ENCODE measurements at places on chromosomes 11 and 22.
A peak's percentile ranks its signal among the peaks of the same experiment; 100 is the strongest.

DNA sequence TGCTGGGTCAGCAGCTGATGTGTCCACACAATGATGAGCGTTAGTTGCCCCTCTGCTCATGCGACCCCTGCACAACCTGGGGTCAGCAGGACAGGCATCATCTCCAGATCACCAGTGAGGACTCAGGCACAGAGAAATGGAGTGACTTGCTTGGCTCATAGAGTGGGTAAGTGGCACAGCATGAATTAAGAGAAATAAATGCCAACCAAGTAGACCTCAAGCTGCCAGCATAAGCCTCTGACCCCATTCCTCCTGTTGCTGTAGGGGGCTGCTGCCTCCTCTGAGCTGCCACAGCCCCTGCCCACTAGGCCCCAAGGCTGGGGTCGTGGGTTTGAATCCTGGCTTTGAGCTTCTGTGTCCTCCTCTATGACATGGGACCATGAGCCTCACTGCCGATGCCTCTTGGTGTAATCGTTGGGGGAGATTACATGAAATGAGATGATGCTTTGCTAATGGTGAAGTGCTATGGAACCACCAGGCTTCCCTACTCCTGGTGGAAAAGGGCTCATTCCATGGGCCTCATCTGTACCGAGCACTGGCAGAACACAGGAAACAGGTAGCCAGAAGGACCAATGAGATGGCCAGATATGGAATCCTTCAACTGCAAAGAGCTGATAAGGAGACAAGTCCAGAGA is 33.6 kb downstream of the LRRC32 start:
- H3K27ac ChIP-seq, result no peak overlapping the region
- no peak for DNase-seq
- H3K4me1 ChIP-seq, result no peaks in the 10 kb centered on the region
- H3K27me3 ChIP-seq, result no peaks in the 10 kb centered on the region
- no peaks in the 10 kb centered on the region for H3K36me3 ChIP-seq
- H3K4me3 ChIP-seq, result no peak overlapping the region

- no peak overlapping the region for H3K27ac ChIP-seq
- no peaks in the 10 kb centered on the region for H3K27me3 ChIP-seq
- H3K4me1 ChIP-seq, result peaks cover 12% of the 10 kb centered on the region
- no peak for DNase-seq
- H3K36me3 ChIP-seq, result no peaks in the 10 kb centered on the region
Observed at GRCh38 chr22:50270666-50271394, 650 bp upstream of the MAPK11 start.

DNA sequence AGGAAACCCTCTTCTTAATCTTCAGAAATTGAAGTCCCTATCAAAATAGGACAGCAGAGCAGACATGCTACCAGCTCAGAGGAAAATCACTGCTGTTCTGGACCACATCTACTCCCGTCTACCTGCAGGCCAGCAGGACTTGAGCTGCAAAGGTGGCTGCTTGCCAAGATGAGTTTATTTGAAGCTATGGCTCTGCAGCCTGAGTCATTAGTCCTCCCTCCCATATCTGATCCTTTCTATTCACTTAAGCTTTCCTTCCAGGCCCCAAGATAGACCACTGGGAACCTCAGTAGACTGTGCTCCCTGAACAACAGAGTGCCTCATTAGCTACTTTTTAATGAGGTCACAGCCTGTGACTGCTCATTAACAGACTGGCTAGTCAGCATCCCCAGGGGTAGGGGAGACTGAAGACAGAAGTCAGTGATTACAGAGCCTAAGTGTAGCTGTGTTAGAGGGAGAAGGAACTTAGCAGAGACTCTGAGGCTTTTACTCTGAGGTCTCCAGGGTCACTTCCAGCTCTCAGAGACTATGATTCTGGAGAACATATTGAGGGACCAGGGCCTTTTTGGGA is 6.8 kb upstream of the OR10A2 start:
- H3K27ac ChIP-seq, result no peak overlapping the region
- no peak for DNase-seq
- H3K4me1 ChIP-seq, result no peaks in the 10 kb centered on the region
- H3K36me3 ChIP-seq, result no peaks in the 10 kb centered on the region
- H3K27me3 ChIP-seq, result no peaks in the 10 kb centered on the region
- no peak overlapping the region for H3K4me3 ChIP-seq

- no peaks in the 10 kb centered on the region for H3K36me3 ChIP-seq
- no peaks in the 10 kb centered on the region for H3K4me1 ChIP-seq
- no peak for DNase-seq
- no peak overlapping the region for H3K4me3 ChIP-seq
Observed at GRCh38 chr11:126823274-126823673, 177.3 kb downstream of the KIRREL3 start.

- H3K27ac ChIP-seq, result no peak overlapping the region
- H3K27me3 ChIP-seq, result no peaks in the 10 kb centered on the region
- no peak for DNase-seq
- no peaks in the 10 kb centered on the region for H3K4me1 ChIP-seq
Observed at GRCh38 chr11:78177216-78177615, 11.2 kb downstream of the KCTD21 start.

- H3K27ac ChIP-seq, result no peak overlapping the region
- no peaks in the 10 kb centered on the region for H3K36me3 ChIP-seq
- no peaks in the 10 kb centered on the region for H3K27me3 ChIP-seq
- DNase-seq, result no peak
- H3K4me3 ChIP-seq, result no peak overlapping the region
Observed at GRCh38 chr22:45169591-45170466, 6.1 kb downstream of the NUP50 start.

GRCh38 chr22:17777005-17777716 is 2.9 kb upstream of the BID start:
- peak overlapping the region; percentile 65 for H3K27ac ChIP-seq
- H3K36me3 ChIP-seq, result no peaks in the 10 kb centered on the region
- no peaks in the 10 kb centered on the region for H3K27me3 ChIP-seq
- H3K4me3 ChIP-seq, result peak overlapping the region; percentile 27

DNA sequence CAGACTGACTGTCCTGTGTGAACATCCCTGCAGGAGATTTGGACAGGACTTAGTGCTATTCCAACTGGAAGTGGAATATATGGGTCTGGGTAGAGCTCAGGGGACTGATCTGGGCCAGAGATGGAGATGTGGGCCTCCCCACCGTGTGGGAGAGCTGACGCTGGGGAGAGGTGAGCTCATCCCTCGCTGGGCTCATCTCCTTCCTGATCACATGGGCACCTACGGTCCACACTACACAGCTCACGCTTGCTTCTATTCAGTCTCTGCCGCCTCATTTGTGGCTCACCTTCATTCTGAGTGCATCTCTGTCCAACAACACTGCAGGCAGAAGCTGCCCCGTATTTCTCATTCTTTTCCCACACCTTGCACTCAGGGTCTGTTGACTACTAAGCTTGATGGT is 16.6 kb upstream of the RAB1B start:
- H3K27ac ChIP-seq, result no peak overlapping the region
- no peaks in the 10 kb centered on the region for H3K36me3 ChIP-seq
- no peak overlapping the region for H3K4me3 ChIP-seq
- no peaks in the 10 kb centered on the region for H3K27me3 ChIP-seq
- no peaks in the 10 kb centered on the region for H3K4me1 ChIP-seq

DNA sequence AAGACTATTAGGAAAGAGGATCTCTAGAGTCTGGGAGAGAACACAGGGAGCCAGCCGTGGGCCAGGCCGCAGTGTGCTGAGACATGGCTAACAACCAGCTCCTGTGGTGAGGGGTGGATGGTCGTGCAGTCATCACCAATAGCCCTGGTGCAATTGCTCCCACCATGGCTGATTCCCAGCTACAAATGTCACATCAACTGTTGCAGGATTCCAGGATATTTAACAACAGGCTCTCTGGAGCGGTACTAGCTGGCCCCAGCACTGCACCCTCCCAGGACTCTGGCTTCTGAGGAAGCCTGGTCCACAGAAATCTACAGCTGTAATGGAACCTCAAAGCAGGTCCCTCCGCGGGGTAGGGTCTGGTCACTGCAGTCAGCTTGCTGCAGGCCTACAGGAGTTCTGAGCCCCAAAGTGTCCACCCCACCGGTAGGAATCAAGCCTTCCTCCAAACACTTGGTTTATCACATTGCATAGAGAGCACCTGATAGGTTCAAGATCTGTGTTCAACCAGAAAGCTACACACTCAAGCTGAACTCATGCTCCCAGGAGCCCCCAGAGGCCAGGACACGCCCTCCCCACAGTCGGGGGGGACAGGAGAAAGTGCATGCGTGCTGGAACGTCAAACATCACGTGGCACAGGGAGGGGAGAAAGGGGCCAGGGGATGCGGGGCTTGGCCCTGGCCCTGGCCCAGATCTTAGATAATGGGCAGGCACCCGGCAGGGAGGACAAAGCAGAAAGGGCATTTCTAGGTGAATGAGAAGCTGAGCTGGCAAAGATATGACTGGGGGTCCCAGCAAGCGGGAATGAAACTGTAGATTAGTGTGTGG is 609.0 kb downstream of the TBC1D22A start:
- H3K36me3 ChIP-seq, result no peaks in the 10 kb centered on the region
- H3K27me3 ChIP-seq, result peaks cover 62% of the 10 kb centered on the region
- H3K4me3 ChIP-seq, result no peak overlapping the region
- no peaks in the 10 kb centered on the region for H3K4me1 ChIP-seq

- no peaks in the 10 kb centered on the region for H3K36me3 ChIP-seq
- no peaks in the 10 kb centered on the region for H3K4me1 ChIP-seq
- H3K27ac ChIP-seq, result no peak overlapping the region
- no peaks in the 10 kb centered on the region for H3K27me3 ChIP-seq
- no peak overlapping the region for H3K4me3 ChIP-seq
Observed at GRCh38 chr11:16242806-16243205, 113.5 kb downstream of the SOX6 start.

DNA sequence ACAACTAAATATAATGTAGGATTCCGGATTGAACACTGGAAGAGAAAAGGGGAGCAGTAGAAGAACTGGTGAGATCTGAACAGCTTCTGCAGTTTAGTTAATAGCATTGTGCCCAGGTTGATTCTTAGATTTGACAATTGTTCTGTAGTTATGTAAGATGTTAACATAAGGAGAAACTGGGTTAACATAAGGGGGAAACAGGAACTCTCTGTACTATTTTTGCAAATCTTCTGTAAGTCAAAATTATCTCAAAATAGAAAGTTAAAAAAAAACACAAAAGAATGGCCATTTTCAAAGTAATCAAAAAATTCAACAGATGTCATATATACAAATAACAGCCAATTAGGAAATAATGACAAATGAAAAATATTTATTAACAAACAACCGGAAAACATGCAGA is 18.7 kb upstream of the LRP5 start:
- H3K4me3 ChIP-seq, result no peak overlapping the region
- H3K36me3 ChIP-seq, result no peaks in the 10 kb centered on the region
- H3K4me1 ChIP-seq, result no peaks in the 10 kb centered on the region
- DNase-seq, result no peak

DNA sequence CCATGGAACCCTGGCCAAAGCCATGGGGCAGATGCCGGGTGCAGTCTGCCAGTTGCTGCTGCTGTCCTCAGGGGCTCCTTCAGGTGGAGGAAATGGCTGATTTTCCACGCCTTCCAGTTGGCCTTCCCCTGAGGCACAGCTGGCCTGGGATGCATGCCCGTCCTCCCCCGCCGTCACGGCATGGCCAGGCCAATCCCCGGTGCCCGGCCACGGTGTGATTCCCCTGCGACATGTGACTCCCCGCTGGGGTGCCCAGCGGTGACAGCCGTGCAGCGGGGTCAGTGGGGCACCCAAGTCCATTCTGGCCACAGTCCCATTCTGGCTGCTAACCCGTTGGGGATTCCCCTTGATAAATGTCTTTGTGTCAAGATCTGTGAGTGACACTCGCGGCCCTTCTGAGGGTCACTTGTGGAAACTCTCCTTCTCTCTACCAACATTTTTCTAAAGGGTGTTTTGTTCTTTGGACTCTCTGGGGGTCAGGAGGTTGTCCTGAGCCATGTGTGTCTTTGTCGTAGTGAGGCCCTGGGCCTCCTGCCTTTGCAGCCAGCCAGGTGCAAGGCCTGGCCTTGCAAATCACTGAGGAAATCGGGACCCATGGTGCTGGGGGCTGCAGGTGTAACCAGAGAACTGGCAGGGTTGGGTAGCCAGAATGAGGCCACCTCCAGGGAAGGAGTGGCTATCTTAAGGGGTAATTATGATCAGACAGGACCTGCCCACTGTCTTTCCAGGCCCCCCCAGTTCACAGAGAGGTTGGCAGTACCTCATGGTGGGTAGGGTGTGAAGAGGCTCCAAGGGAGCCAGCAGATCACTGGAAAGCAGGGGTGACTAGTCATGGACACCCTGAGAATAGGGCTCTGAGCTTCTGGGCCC is 37.1 kb downstream of the KCNQ1OT1 start:
- H3K27me3 ChIP-seq, result no peaks in the 10 kb centered on the region
- DNase-seq, result no peak
- H3K27ac ChIP-seq, result no peak overlapping the region
- H3K4me3 ChIP-seq, result no peak overlapping the region
- no peaks in the 10 kb centered on the region for H3K4me1 ChIP-seq

GRCh38 chr22:38707346-38707745 is 1.6 kb downstream of the GTPBP1 start:
- no peaks in the 10 kb centered on the region for H3K27me3 ChIP-seq
- H3K36me3 ChIP-seq, result no peaks in the 10 kb centered on the region
- H3K4me3 ChIP-seq, result peak overlapping the region; percentile 89
- peak overlapping the region; percentile 99 for H3K27ac ChIP-seq

GRCh38 chr11:73139476-73140198 is 2.5 kb downstream of the FCHSD2 start:
- H3K27ac ChIP-seq, result peak overlapping the region; percentile 97
- no peaks in the 10 kb centered on the region for H3K27me3 ChIP-seq
- DNase-seq, result no peak

GRCh38 chr11:65381716-65382032 is 772 bp downstream of the SLC25A45 start:
- H3K36me3 ChIP-seq, result no peaks in the 10 kb centered on the region
- H3K4me3 ChIP-seq, result peak overlapping the region; percentile 68
- H3K27ac ChIP-seq, result peak overlapping the region; percentile 99
- H3K4me1 ChIP-seq, result peaks cover 18% of the 10 kb centered on the region

DNA sequence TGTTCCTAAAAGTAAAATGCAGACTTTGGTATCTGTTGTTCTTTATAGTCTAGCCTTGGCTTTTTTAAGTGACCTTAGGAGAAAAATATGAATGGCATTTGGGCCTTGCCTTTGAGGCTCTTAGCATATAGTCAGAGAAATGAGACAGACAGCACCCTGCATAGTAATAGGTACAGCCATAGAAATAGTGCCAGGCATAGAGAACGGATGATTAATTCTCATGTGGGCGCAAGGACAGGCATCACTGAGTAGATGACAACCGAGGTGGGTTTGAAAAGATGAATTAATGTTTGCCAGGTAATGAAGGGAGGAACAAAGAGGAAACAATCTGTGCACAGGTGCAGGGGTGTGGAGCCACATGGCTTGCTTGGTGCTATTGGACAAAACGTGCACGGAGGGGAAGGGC is 90.5 kb downstream of the BMAL1 start:
- H3K27ac ChIP-seq, result no peak overlapping the region
- no peak overlapping the region for H3K4me3 ChIP-seq
- no peak for DNase-seq
- H3K4me1 ChIP-seq, result no peaks in the 10 kb centered on the region
- H3K36me3 ChIP-seq, result peaks cover 5% of the 10 kb centered on the region
- H3K27me3 ChIP-seq, result no peaks in the 10 kb centered on the region

GRCh38 chr22:26708256-26709009 is 51.0 kb downstream of the MIAT start:
- H3K27me3 ChIP-seq, result no peaks in the 10 kb centered on the region
- no peaks in the 10 kb centered on the region for H3K36me3 ChIP-seq
- no peaks in the 10 kb centered on the region for H3K4me1 ChIP-seq
- no peak overlapping the region for H3K4me3 ChIP-seq
- no peak for DNase-seq

GRCh38 chr11:69648679-69649575 is 8.0 kb downstream of the CCND1 start:
- DNase-seq, result no peak
- H3K27ac ChIP-seq, result peak overlapping the region; percentile 69
- H3K36me3 ChIP-seq, result peaks cover 4% of the 10 kb centered on the region

Measured in breast epithelium (tissue), 4 donors.